ENCODE measurements at places on chromosomes 2 and 18.

- no peak for DNase-seq
Measured at GRCh38 chr2:236261452-236261851, 2.8 kb downstream of the ASB18 start.

DNA sequence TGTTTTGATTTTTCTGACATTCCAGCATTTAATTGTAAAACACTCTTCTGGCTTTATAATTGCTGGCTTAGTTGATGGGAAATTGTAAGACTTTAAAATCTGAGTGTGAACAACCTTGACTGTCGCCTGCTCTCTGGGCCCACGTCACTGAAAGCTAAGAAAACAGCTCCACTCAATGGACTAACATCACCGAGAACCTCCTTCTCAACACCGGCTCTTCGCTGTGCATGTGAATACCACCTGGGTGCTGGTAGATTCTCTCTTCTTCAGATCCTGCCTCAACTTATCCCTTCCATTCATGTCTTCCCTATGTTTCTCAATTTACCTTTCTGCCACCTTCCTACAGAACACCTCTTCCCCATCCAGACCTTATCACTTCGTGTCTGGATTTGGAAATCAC is 523.1 kb upstream of the ID2 start:
- DNase-seq, result no peak

DNA sequence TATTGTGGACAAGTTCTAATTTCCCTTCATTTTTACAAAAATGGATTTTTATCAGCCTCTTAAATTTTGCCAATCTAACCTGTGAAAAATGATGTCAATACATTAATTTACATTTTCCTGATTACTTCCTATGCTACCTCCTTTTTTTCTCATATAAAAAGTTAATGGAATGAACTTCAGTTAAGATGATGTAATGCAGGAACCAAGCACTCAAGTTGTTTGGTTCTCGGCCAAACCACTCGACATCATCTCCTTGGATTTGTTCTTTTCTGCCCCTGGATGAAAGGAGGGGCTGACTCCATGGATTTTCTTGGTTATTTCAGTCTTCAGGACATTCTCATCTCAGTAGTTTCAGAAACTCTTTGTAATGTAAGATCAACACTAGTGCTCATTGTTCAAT is 253.1 kb upstream of the NXPH2 start:
- no peak for DNase-seq

- no peak for DNase-seq
Measured at GRCh38 chr18:27780061-27780745, 396.7 kb downstream of the CDH2 start.

DNA sequence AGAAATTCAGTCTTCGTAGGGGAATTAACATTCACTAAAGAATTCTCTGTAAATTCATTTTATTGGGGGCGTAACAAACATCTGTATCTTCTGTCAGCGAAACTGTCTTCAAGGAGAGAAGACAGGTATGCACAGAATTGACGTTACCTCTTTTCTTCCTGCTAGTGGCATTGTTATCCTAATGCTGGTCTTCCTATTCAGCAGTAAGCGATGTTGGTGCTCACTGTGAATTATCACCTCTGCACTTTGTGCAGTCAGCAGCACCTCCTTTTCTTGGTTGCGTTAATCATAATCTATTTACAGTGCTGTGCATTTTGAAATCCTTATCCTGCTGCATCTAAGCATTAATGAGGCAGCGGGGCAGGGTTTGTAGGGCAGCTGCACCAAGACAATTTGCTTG is 362.3 kb downstream of the SLC4A3 start:
- no peak for DNase-seq

DNA sequence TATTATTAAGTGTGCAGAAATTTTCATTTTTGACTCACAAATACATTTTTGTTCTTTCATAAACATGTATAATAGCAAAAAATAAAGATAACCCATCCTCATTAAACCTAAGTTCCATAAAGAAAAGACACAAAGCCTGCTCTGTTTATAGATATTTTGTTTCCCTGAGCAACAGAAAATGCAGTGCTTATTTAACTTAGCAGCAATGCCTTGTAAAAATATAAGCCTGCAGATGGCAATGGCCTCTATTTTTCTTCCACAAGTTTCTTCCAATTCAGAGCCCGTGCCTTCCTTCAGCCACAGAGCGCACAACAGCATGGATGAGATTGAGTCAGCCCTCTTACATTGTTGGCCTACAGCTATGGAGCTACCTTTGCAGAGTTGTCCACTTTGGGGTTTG is 43.6 kb downstream of the PKP4 start:
- DNase-seq, result no peak

GRCh38 chr2:120104772-120105171 is 91.9 kb downstream of the EPB41L5 start:
- DNase-seq, result no peak

DNA sequence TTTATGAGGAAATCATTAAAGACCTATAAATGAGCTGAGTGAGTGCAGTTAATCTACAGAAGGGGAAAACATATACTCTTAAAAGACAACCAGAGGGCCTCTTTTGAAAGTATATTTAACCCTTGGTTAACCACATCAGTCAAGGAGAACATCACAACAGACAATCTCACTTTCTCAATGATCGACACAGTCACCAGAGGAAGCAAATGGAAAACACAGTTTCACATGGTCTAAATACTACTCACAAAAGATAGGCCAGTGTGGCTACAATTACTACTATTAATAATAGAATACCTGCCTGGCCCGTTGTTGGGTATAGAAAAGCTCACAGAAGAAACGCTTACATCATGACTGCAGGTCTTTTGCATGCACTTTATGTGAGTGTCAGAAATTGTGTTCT is 426.2 kb downstream of the NCKAP5 start:
- no peak for DNase-seq

DNA sequence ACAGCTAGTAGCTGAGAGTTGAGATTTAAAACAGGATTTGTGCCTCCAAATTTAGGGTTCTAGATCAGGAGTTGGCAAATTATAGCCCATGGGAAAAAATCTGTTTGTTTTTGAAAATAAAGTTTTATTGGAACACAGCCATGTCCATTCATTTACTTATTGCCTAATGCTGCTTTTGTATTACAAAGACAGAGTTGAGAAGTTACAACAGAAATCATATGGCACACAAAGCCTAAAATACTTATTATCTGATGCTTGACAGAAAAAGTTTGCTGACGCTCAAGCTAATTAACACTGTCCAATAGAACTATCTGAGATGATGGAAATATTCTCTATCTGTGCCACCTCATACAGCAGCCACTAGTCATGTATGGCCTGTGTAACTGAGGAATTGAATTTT is 229.1 kb upstream of the RASGRP3 start:
- no peak for DNase-seq

- no peak for DNase-seq
Measured at GRCh38 chr2:85428343-85428881, 9.9 kb downstream of the SH2D6 start.

DNA sequence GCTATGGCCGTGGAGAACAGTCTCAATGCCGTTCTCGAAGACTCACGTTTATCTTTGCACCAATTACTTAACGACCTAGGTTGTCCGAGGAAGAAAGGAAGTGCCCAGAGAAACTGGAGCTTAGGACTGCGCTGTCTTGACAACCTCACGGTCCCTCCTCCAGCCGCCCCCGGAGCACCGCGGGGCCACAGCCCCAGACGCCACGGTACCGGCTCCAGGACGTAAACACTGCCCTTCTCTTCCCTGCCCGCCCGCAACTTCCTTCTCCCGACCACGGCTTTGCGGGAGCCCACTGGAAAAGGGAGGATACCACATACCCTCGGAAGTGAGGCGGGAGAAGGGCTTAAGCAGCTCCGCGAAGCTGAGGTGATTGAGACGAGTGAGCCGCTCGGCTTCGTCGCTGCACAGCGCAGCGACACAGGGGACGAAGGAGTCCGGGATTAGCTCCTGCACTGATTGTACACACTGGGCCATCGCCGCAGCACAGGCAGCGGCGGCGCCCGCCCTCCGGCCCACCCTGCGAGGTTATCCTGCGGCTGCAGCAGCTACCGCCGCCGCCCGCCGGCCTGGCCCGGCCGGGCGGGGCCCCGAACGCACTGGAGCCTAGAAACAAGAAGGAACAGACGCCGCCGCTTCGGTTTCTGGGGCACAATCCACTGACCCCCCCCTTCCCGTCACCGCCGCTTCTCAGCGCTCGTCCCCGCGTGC is 483 bp downstream of the TRAPPC8 start:
- no peak for DNase-seq

DNA sequence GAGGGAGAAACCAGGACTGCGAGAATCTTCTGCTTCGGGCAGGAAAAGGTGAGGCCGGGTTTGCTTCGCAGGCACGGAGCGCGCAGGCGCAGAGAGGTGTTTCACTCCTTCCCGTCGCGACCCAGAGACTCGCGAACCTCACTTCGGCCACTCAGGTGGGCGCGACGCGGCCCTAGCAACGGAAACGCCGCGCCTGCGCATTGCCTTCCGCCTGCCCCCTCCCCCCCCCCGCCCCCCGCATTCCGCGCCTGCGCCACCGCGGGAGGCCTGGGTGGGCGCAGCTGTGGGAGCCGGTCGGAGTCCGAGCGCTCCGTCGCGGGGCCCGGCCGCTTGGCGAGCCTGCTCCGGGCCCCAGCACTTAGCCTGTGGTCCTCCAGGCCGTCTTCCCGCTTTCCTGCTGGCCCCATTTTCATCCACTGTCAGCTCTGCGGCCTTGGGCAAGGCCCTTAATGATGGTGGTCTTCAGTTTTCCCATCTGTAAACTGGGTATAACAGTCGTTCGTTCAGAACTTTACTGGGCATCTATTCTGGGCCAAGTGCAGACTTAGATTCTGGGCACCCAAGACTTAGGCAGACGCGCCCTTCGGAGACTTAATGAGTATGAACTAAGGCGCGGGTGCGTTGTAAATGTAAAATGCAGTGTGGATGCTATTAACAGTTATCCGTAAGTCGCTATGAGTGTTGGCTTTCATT is 62.1 kb upstream of the ACKR3 start:
- DNase-seq, result peak; percentile 73

DNA sequence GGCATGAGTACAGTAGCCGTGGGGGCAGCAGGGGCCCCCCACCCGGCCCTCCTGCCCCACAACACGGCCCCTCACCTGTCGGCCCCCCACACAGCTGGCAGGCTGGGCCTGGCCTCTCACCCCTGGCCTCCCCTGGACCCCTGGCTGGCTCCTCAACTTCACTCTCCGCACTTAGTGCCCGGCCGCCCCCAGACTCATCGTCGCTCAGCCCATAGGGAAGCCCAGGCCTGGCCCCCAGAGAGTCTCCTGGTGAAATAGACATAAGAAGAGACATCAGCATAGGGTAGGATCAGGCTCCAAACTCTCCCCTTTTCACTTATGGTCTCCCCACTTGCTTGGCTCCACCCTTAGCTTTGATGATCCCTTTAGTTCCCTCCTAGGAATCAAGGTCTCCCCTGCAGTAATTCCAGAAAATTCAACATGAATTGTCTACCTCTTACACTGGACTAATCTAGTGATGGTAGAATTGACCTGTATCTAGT is 1.7 kb downstream of the ZNF513 start:
- no peak for DNase-seq

GRCh38 chr2:27807476-27807875 is 36.0 kb downstream of the MRPL33 start:
- DNase-seq, result peak; percentile 24

DNA sequence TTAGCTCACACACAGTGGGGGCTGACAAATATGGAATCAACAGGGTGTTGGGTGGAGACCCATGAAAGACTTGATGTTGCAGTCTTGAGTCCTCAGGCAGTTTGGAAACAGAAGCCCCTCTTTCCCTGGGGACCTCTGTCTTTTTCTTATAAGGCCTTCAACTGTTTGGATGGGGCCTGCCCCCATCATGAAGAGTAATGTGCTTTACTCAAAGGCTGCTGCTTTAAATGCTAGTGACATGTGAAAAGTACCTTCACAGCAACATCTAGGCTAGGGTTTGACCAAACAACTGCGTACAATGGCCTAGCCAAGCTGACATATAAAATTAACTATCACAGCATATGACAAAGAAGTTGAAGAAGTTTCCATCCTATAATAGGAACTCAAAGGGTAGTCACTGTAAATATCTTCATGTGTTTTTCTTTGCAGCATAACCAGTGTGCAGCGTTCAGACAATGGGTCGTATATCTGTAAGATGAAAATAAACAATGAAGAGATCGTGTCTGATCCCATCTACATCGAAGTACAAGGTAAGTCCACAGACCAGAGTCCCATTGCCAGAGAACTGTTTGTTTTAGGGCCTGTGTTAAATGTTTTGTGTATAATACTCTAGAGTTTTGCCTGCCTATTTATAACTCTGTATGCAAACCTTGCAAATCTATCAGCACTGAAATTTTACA is 46.3 kb downstream of the MERTK start:
- peak; percentile 24 for DNase-seq

GRCh38 chr2:13537771-13538349 is 821.1 kb downstream of the TRIB2 start:
- no peak for DNase-seq

DNA sequence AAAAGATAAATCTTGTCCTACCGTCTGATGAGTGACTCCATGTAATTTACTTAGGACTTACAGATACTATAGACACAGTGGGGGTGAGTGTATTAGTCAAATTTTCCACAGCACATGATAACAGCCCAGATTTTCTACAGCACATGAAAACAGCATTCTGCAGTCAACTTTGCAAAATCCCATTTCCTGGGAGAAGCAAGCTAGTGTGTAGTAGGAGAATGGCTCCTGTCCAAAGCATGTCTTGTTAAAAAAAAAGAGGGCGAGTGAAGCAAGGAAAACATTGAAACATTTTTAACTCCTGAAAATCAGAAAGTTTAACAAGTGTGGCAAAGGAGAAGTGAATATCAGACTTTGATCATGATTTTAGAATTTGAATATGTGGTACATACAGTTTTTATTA is 817.8 kb upstream of the FAM98A start:
- no peak for DNase-seq

GRCh38 chr2:160075171-160075570 is 12.8 kb upstream of the PLA2R1 start:
- no peak for DNase-seq

DNA sequence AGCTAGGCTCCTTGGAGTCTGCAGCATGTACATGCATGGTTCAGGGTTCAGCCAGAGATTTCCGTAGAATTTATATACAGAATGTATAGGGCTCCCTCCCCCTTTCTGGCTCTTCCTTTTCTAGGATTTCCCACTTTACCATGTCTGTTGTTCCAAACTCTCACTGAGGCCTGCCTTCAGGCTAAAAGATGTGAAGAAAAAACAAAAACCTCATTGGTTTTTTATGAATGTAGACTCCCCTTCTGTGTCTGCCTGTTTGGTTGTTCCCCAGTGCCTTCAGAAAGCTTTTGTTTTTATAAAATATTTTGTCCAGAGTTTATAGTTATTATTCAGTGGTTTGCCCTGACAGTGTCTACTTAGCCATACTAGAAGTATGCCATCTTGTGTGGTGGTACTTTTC is 3.6 kb downstream of the NDUFV2 start:
- no peak for DNase-seq

GRCh38 chr2:8997631-8998030 is 5.9 kb downstream of the MBOAT2 start:
- no peak for DNase-seq

DNA sequence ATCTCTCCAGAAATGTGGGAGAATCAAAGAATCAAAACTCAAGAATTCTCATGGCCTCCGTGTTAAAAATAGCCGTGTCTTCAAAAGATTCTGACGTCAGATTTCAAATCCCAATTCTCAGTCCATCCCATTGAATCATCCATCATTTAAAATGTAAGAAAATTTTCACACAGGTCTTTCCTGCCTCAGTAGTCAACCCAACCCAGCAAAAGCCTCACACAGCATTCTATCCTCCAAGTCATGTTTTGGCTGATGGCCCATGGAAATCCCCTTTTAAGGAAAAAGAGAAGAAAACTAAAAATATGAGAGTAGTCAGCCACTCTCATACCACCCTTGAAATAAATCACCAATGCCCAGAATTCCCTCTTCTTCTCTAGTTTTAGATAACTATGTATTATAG is 211.8 kb downstream of the C1D start:
- no peak for DNase-seq

GRCh38 chr2:135815269-135815668 is 21.7 kb downstream of the LCT start:
- DNase-seq, result no peak
